ENCODE measurements at places on chromosomes 6 and 20. TPM values are rescaled to one million over a fixed set of nuclear protein-coding genes. Genes with fewer than 3 reads are reported as not detected.
A peak's percentile ranks its signal among the peaks of the same experiment; 100 is the strongest.

DNA sequence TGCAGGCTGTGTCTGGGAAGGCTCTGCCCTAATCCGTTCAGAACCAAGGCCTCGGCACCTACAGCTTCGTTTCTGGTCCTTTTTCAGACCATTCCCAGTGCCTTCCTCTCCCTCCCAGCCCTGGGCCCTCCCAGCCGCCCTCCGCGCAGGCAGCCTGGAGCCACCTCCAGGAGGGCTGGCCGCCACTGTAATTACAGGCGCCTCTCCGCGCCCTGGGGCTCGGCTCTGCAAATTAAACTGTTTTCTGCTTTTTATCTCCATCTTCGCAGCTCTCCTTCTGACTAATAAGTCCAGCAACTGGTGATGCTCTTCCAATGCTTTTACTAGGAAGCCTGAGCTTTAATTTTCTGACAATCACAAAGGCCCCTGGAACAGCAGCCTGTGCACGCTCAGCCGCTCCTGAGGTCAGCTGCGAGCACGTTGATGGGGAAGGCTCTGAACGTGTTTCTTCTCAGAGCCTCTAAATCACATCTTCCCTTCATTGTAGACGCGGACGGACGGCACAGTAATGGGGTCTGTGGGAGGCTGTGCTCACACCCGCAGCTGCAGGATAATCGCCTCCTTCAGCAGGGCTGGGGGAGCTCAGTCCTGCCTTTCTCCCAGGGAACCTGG lies 194.6 kb downstream of the DLL1 start:
- no peak for DNase-seq

GRCh38 chr20:8043687-8044282 lies 24.2 kb upstream of the TMX4 start:
- peak; percentile 66 for DNase-seq

GRCh38 chr6:4603291-4603690 lies 172.9 kb upstream of the CDYL start:
- no peak for DNase-seq

DNA sequence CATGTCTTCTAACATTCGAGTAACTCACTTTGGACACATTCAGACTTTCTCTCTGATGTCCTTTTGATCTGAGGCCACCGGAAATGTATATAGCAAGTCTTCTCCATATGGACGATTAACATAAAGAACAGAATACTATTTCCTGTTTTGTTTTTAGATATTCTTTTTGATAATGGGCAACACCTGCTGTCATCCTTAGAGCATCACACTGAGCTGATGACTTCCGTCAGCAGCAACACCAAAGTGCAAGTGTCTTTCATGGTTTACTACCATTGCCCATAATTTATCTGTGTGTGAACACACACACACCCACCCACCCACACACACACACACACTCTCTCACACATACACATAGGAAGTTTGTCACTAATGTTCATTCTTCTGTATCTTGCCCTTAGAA lies 112.7 kb upstream of the SIM1 start:
- no peak for DNase-seq

GRCh38 chr6:3835785-3836184 lies 13.4 kb upstream of the FAM50B start:
- DNase-seq, result no peak

- peak; percentile 44 for DNase-seq
Observed at GRCh38 chr6:26594730-26595632, 1.8 kb upstream of the ABT1 start.

DNA sequence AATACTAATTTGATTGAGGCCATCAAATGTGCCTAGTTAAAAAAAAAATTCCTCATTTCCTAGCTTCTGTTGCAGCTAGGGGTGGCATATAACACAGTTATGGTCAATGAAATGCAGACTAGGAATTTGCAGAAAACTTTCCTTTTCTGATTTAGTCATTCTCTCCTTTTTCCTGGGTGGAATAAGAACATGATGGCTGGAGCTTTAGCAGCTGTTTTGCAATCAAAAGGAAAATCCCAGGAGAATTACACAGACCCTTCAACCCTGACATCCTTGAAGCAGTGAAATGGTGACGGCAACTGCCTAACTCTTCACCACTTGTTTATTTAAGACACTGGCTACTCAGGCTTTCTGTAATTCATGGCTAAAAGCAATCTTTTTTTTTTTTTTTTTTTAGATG lies 23.1 kb upstream of the RIMS4 start:
- no peak for DNase-seq

- DNase-seq, result no peak
Observed at GRCh38 chr20:25517124-25517523, 68.2 kb downstream of the NINL start.

DNA sequence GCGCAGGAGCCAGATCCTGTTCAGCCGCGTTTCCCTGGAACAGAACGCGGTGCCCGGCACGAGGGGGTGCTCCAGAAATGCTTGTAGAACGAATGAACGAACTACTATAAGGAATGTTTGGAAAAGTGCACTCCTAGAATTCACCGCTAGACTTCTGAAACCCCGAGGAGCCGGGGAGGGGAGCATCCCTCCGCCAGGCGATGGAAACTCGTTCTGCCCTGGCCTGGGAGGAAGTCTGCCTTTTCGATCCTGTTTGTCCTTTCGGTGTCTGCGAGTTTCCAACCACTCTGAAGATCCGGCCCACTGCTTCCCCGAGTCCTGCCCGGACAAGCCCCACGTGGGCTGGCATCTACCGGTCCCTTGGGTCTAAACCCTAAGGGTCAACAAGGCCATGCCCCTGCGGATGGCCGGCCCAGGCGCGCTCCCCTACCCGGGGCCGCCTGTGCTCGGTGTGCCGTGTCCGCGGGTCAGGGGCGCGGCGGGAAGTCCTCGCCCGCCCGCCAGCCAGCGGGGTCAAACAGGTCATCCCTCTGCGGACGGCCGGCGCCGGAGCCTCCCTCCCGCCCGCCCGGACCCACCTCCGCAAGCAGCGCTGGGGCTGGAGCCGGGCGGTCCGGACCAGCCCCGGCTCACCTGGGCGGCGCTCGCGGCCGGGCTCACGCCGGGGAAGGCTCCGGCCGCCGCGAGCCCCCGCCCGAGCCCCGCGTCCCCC lies 526 bp downstream of the SULF2 start:
- peak; percentile 65 for DNase-seq

DNA sequence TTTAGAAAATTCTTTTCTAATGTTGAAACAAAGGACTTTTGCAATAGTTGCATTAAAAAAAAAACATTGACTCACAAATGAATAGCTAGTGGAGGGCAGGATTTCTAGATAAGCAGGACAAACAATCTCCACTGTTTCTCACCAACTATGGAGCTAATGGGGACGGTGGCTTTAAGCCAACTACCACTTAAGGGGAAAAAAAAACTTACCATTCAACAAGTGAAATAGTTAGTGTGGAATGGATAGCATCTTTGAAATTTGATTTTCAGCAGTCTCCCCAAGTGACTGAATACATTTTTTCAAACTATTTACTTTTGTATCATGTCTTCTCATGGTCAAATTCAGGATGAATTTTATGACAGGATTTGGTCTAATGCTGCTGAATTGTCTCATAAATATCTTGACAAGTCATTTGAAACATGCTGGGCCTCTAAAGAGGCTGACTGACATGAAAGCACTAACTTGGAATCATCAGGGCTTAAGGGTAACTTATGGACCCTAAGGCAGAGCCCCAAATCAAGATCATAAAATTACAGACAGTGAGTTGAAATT lies 100.5 kb downstream of the EYA4 start:
- peak; percentile 13 for DNase-seq

DNA sequence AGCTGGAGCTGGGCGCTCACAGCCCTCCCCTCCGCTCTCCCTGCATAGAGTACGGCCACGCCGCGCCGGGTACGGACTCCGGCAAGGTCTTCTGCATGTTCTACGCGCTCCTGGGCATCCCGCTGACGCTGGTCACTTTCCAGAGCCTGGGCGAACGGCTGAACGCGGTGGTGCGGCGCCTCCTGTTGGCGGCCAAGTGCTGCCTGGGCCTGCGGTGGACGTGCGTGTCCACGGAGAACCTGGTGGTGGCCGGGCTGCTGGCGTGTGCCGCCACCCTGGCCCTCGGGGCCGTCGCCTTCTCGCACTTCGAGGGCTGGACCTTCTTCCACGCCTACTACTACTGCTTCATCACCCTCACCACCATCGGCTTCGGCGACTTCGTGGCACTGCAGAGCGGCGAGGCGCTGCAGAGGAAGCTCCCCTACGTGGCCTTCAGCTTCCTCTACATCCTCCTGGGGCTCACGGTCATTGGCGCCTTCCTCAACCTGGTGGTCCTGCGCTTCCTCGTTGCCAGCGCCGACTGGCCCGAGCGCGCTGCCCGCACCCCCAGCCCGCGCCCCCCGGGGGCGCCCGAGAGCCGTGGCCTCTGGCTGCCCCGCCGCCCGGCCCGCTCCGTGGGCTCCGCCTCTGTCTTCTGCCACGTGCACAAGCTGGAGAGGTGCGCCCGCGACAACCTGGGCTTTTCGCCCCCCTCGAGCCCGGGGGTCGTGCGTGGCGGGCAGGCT lies 4.6 kb downstream of the KCNK15 start:
- DNase-seq, result no peak

- no peak for DNase-seq
Observed at GRCh38 chr6:111357705-111358104, 125.3 kb downstream of the REV3L start.

DNA sequence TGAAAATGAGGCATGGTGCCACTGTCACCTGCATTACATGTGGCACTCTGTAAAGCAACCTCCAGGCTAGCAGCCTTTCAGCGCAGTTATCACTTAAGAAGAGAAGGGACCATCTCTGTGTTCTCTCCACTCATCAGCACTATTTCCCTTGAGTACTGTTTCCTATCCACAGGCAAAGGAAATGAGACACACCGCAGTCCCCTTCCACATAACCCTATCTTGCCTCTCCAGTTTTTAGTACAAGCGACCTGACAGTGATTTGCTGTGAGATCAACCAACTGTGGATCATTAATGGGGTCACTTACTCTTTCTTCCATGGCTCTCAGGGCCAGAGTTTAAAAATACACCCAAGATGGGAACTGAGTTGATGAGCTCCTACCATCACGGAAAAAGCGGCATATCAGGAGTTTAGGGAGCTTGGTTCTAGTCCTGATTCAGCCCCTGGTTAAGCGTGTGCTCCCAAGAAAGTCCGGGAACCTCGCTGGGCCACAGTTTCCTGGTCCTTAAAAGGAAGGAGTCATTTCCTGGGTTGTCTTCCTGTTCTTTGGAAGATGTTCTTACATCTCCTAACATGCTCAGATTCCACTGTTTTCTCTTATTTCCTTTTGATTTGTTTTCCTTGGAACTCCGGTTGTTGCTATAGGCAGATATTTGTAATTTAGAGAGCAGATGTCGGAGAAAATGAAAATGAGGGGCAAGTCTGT lies 27.3 kb downstream of the PRDM1 start:
- no peak for DNase-seq

DNA sequence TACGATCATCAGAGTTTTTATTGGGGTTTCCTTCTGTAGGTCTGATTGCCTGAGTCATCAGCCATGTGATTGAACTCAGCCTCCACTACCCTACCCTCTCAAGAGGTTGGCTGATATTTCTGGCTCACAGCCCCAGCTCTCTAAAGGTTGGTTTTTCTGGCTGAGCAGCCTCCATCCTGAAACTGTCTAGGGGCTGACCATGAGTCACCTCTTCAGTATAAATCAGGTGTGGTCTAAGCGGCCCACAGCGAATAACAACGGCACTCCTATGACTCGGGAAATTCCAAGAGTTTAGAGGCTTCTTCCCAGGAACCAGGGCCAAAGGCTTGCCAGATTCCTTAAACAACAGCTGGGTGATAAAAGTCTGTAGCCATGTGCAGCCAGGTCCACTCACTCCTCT lies 115.5 kb downstream of the SOD2 start:
- DNase-seq, result no peak

GRCh38 chr6:11245381-11246256 lies 13.2 kb upstream of the NEDD9 start:
- DNase-seq, result peak; percentile 67

DNA sequence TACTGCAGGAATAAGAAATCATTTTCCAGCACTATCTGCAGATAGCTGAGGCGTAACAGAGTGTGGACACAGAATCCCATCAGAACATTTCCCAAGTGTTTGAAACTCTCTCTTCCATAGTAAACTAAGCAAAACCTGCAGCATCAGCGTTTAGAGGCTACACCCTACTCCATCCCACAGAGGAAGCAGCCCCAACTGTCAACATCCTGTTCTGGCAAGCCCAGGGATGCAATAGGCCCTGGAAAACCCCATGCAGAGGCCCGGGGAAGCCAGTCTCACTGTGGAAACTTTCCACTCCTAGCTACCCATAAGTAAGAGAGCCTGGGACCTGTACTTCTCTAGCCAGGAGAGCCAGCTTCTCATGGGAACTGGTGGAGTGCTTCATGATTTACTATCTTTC lies 129.4 kb downstream of the LY86 start:
- DNase-seq, result no peak

DNA sequence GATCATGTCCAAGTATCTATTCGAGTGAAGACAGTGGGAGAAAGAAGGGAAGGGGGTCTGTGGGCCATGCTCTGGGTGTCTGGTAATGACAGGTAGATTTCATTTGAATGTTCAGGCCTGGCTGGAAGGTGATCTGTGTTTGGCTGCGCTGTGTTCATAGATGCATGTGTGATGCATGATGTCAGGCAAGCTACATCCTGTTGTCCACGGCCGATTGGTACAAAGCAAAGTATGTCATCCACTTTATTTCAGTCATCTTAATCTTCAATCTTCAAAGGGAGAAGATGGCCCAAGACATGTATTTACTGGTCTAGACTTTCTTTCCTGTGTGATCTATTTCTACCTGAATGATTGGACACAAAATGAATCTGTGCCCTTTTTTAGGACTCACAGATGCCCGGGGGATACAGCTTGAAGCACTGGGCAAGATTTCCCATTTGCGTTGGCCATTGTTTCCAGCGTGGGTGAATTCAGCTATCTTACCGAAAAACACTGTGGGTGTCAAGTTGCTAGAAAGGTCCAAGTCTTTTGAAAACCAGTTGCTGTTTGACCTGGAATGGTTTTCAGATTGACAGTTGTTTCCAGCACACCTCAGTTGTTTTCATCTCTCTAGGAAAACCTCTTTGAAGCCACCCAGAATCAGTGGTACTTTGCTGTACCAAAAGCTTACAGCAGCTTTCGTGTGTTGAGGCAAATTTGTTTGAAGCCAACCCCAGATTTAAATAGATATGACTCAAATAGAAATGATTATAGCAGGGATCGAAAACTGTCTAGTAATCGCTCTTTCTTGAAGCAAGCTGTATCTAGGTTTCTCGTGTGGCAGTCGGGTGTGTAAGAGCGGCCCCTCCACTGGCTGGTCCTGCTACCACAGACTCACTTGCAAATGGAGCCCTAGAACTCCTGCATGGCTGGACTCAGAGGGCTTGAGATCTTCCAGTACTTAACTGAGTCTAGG lies 27.2 kb downstream of the DUSP22 start:
- no peak for DNase-seq

DNA sequence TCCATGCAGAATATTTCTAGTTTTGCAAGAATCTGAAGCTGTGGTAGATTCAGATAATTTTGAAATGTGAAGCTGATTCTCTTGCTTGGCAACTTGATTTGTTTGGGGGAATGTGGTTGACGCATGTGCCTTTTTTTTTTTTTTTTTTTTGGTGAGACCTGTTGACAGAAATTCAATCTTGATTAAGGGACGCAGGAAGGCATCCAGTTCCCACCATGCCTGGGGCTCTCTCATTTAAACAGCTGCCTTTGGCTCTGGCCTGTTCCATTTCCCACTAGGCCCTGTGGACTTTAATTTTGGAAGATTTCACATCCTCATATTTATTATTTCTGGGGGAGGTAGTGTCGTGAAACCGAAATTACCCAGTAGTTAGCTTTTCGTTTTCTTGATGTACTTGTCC lies 8.6 kb downstream of the TPX2 start:
- DNase-seq, result peak; percentile 76

- DNase-seq, result peak; percentile 79
Observed at GRCh38 chr20:50346374-50347283, 156.0 kb downstream of the CEBPB start.

LRRC73 gene
- polyA plus RNA-seq, result 0.22 TPM

TPBG gene
- polyA plus RNA-seq, result 14.4 TPM

GNMT gene
- 0.46 TPM for polyA plus RNA-seq

THBS2 gene
- polyA plus RNA-seq, result 41.3 TPM

CNKSR3 gene
- 15.4 TPM for polyA plus RNA-seq

TNFAIP3 gene
- polyA plus RNA-seq, result 20.8 TPM

All from muscle of back (tissue), 13 donors.